ENCODE measurements at places on chromosomes 1 and 21. TPM values are rescaled to one million over a fixed set of nuclear protein-coding genes. Genes with fewer than 3 reads are reported as not detected.

PTCH2 gene
- 1.9 TPM for total RNA-seq

DNA sequence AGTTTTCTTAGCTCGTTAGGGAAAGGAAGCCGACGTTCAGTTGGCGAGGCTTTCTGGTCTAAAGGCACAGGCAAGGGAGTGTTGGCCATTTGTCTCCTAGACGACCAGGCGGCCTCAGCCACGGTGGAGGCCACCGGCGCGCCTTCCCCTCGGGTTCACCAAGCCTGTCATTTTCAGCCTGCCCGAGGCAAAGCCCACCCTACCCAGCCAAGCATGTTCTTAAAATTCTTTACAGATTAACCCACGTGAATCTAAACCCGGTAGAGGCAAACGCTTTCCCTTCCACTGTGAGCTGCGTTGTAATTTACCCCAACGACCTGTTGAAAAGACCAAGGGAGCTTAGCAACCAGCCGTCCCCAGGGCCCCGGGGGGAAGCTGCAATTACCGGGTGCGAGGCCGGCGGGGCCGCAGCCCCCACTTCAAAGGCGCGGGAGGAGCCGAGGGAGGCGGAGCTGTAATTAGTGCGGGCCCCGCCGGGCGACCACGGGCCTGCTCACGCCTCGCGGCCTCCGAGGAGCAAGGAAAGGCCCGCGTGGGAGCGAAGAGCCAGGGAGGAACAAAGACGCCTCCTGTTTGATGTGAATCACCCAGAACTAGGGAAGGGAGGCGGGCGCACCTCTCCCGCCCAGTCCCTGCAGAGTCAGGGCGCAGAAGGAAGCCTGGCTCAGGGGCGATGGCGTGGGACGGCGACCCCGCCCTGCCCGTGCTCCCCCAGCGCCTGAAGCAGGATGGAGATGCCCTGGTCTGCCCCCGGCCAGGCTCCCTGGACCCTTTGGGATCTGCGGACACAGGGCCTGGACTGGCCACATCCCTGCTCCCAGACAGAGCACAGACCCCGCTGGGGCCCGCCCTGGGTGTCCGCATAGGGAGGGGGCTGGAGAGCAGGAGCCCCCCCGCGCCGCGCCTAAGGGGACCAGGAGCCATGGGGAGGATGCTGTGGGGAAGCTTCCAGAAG lies 12.1 kb upstream of the TSPEAR start:
- H3K27me3 ChIP-seq, result peaks cover 40% of the 10 kb centered on the region
- DNase-seq, result no peak
- H3K4me1 ChIP-seq, result no peaks in the 10 kb centered on the region

DNA sequence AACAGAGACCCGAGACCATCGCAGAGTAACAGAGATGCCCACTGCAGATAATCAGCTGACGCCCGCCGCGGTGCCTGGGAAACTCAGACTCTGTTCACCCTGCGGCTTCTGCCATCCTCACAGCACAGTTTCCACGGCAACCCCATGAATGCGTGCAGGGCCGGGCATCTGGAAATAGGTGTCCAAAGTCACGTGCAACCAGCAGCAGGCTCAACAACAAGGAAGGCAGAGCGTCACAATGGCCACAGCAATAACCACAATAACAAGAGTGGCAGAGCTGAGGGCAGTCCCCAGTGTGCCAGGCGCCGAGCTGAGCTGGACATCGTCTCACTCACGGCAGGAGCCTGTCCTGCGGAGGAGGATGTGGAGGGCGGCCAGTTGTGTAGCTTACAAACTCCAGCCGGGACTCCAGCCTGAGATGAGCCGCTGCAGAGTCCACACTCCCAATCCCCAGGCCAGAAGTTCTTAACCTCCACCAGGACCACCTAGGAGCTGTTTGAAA lies 102.0 kb downstream of the CRYAA start:
- no peaks in the 10 kb centered on the region for H3K27me3 ChIP-seq
- H3K36me3 ChIP-seq, result no peaks in the 10 kb centered on the region
- H3K27ac ChIP-seq, result no peak overlapping the region
- no peak for DNase-seq
- H3K4me3 ChIP-seq, result no peak overlapping the region
- H3K4me1 ChIP-seq, result no peaks in the 10 kb centered on the region

DNA sequence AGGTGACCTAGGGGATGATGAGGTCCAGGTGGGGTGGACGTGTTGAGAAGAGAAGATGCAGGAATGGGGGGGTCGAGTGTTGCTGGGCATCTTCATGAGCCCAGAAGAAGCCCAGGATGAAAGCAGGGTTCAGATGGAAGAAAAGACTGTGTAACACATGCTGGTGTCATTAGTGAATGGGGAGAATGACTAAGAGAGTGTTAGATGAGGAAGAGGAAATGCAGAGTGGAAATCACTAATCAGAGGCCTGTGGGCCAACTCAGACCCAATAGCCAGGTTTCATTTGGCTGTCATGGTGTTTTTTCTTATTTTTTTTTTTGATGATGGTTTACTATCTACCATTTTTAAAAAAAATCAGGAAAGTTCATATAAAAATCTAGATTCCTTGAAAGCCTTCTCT lies 180.8 kb upstream of the CAMK1G start:
- no peak for DNase-seq
- no peaks in the 10 kb centered on the region for H3K36me3 ChIP-seq
- no peak overlapping the region for H3K27ac ChIP-seq
- no peaks in the 10 kb centered on the region for H3K4me1 ChIP-seq
- H3K4me3 ChIP-seq, result no peak overlapping the region
- H3K27me3 ChIP-seq, result no peaks in the 10 kb centered on the region

GRCh38 chr21:45794027-45794426 lies 150.5 kb downstream of the PCBP3 start:
- H3K27me3 ChIP-seq, result no peaks in the 10 kb centered on the region
- no peak for DNase-seq
- H3K36me3 ChIP-seq, result no peaks in the 10 kb centered on the region
- H3K27ac ChIP-seq, result no peak overlapping the region
- no peaks in the 10 kb centered on the region for H3K4me1 ChIP-seq
- no peak overlapping the region for H3K4me3 ChIP-seq
